ENCODE measurements at places on chromosomes 12 and 14.

DNA sequence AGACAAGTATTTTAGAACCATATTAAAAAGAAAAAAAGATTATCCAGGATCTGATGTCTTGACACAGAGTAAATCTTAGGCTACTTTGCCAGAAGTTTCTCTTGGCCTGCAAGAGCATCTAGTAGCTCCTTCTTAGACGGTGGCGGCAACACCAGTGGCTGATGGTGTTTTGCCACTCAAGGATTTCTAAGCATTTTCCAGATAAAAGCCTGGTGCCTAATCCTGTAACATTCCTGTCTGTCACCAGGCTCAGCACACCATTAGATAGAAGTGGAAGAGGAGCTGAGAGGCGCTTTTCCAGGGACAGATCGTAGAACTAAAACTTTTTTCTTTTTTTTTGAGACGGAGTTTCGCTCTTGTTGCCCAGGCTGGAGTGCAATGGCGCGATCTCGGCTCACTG lies 14.0 kb downstream of the WNT5B start:
- H3K36me3 ChIP-seq = peaks cover 86% of the 10 kb centered on the region
- peaks cover 47% of the 10 kb centered on the region for H3K4me1 ChIP-seq
- H3K27ac ChIP-seq = no peak overlapping the region
- no peak overlapping the region for H3K4me3 ChIP-seq

DNA sequence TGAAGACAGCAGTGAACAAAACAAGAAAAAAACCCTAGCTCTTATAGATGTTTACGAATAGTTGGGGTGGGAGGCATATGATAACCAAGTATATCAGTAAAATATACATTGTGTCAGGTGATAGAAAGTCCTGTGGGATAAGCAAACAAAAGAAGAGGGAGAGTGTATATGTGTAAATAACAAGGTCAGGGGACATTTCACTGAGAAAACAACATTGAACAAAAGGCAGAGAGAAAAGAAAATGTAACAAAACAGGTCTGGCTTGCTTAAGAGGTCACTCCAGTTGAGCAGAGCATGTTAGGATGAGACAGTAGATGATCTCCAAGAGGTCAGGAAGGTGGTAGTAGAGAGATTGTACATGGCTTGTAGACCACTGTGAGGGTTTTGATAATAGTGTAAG lies 304.1 kb downstream of the ACSS3 start:
- no peaks in the 10 kb centered on the region for H3K36me3 ChIP-seq
- no peak overlapping the region for H3K4me3 ChIP-seq

DNA sequence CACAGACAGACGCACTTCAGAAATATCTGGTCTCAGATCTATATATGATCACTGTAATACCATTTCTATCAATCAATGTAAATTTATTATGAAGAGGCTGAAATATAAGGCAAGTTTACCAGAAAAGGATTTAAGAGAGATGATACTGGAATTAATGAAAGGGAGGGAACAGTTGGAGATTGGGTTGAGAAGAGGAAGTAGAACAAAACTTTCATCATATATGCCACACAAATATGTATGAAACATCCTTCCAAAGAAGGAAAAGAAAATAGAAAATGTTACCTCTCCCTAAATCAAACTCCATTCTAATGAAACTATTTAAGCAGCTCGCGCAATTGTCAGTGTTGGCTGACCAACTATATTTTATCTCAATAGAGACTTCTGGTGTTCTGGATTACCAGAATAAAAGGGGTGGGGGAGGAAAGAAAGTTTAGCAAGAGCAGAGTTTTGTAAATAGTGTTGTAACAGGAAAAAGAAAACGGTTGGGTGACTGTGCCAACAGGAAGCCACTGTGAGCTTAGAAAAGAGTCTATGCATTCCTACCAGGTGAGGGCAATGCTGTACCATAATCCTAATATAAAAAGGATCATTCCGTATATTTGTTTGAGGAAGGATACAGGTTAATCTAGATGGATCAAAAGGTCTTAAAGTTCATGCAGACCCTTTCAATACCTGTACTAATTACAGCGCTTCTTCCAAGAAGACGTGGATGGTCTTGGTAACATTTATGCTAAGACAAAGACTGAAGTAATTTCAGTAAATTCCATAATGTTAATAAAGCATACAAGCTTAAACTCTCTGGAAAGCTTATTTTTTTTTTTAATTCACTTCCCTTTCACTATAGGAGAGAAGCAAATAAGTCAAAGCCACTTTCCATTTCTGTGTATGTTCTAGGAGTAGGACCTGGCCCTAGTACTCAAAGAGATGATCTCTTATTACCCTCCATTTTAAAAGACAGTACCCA lies 14.5 kb upstream of the LLPH start:
- H3K4me3 ChIP-seq = no peak overlapping the region
- DNase-seq = no peak
- H3K27me3 ChIP-seq = no peaks in the 10 kb centered on the region

GRCh38 chr14:35261774-35262173 lies 30.4 kb upstream of the PSMA6 start:
- H3K36me3 ChIP-seq = peaks cover 25% of the 10 kb centered on the region
- DNase-seq = no peak
- no peak overlapping the region for H3K27ac ChIP-seq
- H3K4me3 ChIP-seq = no peak overlapping the region
- peaks cover 3% of the 10 kb centered on the region for H3K27me3 ChIP-seq

GRCh38 chr12:67772267-67773169 lies 124.0 kb downstream of the DYRK2 start:
- peaks cover 36% of the 10 kb centered on the region for H3K4me1 ChIP-seq
- H3K36me3 ChIP-seq = peaks cover 4% of the 10 kb centered on the region
- DNase-seq = peak; percentile 52
- H3K4me3 ChIP-seq = peak overlapping the region; percentile 69

DNA sequence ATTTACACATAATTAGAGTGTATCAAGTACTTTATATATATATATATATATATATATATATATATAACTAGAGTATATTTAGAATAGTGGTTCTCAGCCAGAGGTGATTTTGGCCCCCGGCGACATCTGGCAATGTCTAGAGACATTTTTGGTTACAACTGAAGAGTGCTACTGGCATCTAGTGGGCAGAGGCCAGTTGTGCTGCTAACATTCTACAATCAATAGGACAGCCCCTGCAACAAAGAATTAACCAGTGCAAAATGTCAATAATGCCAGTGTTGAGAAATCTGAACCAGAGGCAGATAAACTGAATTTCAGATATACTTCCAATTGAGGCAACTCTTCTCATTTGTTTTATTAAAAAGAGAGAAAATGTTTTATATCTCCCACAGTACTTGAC lies 8.9 kb downstream of the GTF2A1 start:
- H3K27me3 ChIP-seq = no peaks in the 10 kb centered on the region
- no peak for DNase-seq
- peaks cover 87% of the 10 kb centered on the region for H3K36me3 ChIP-seq

- peaks cover 27% of the 10 kb centered on the region for H3K36me3 ChIP-seq
- no peak overlapping the region for H3K4me3 ChIP-seq
- H3K4me1 ChIP-seq = peaks cover 21% of the 10 kb centered on the region
- no peaks in the 10 kb centered on the region for H3K27me3 ChIP-seq
Observed at GRCh38 chr12:32569259-32569658, 109.8 kb upstream of the DNM1L start.

GRCh38 chr12:62776997-62777396 lies 158.0 kb downstream of the PPM1H start:
- peaks cover 4% of the 10 kb centered on the region for H3K4me1 ChIP-seq
- H3K36me3 ChIP-seq = peaks cover 4% of the 10 kb centered on the region
- H3K4me3 ChIP-seq = no peak overlapping the region

DNA sequence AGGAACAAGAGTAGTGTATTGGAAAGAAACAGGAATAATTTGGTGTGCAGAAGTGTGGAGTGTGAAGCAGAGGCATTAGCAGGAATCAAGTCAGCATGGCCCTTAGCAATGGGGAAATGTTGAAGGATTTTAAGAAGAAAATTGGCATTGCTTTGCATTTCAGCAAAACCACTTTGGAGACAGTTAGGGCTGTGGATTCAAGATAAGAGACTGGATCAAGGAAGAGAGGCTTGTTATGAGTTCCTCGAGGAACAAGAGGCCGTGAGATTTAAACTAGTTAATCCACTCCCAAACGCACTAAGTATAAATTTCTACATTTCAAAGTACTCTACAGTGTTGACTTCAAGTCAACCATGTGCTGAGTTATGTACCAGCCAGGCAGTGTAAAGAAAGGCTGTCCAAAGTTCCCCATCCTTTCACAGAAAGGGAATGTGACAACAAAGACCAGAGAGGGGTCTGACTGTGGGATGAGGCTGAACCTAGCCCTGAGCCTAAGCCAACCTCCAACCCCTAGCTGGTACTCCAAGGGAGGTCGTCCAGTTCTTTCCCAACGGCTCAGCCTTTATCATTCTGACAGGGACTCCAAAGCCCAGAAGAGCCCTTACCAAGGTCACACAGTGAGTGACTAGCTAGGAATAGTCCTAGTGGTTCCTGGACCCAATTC lies 91.2 kb upstream of the BMP4 start:
- H3K27ac ChIP-seq = no peak overlapping the region
- no peak overlapping the region for H3K4me3 ChIP-seq
- H3K36me3 ChIP-seq = no peaks in the 10 kb centered on the region

GRCh38 chr12:51906430-51907082 lies 748 bp upstream of the ACVRL1 start:
- peaks cover 3% of the 10 kb centered on the region for H3K36me3 ChIP-seq
- H3K4me3 ChIP-seq = no peak overlapping the region
- H3K27ac ChIP-seq = no peak overlapping the region
- H3K27me3 ChIP-seq = peaks cover 3% of the 10 kb centered on the region
- peaks cover 56% of the 10 kb centered on the region for H3K4me1 ChIP-seq

DNA sequence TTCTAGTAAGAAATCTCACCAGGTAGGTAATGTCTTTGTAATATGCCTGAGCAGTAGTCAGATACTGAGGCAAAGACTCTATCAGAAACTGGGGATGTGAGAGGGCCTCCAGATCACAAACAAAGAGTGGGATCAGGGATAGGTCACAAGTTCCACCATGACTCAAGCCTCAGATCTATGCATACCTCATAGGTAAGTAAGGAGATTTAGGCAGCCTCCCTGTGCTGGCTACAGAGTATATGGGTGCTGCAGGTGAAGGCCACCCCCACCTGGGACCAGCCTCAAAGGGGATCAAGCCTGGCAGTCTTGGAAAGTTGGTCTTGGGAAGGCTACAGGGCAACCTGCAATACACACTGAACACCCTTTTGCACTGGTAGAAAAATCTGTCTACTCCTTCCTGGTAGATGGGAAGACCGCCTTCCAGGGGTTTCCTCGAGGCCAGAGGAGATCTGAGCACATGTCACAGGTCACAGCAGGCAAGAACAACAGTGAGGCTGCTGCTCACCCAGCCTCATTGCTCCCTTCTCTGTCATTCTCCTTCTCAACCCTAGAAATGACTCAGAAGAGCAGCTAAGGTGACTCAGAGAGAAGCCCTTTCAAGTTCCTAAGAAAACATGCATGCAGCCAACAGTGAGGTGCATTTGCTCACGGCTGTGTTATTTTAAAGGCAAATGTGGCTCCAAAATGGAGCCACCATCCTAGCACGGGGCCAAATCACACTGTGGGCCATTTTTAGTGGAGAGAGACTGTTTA lies 143.4 kb upstream of the CDKN3 start:
- peaks cover 4% of the 10 kb centered on the region for H3K27me3 ChIP-seq
- DNase-seq = no peak
- H3K4me1 ChIP-seq = peaks cover 22% of the 10 kb centered on the region

DNA sequence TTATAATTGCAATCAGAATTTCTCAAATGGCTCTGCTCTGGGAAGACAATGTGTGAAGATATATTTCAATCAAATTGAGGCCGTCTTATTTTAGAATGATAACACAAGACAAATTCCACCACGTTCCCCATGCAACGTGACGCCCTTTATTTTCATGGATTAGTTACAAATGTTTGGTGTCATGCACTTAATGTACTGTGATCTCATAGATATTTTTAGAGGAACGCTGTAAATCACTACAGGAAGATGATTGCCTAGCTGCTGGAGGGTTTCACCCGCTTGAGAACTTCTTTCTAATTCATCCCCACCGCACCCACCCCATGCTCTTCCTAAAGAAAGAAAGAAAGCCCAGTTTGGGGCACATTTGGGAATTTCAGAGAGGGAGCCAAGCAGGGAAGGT lies 117.2 kb downstream of the PLXNC1 start:
- peaks cover 50% of the 10 kb centered on the region for H3K4me1 ChIP-seq
- no peaks in the 10 kb centered on the region for H3K36me3 ChIP-seq
- no peak overlapping the region for H3K4me3 ChIP-seq
- peaks cover 8% of the 10 kb centered on the region for H3K27me3 ChIP-seq

GRCh38 chr12:113439606-113440030 lies 17.4 kb downstream of the SDSL start:
- H3K36me3 ChIP-seq = no peaks in the 10 kb centered on the region
- H3K4me1 ChIP-seq = peaks cover 6% of the 10 kb centered on the region
- no peak overlapping the region for H3K27ac ChIP-seq
- H3K4me3 ChIP-seq = no peak overlapping the region

DNA sequence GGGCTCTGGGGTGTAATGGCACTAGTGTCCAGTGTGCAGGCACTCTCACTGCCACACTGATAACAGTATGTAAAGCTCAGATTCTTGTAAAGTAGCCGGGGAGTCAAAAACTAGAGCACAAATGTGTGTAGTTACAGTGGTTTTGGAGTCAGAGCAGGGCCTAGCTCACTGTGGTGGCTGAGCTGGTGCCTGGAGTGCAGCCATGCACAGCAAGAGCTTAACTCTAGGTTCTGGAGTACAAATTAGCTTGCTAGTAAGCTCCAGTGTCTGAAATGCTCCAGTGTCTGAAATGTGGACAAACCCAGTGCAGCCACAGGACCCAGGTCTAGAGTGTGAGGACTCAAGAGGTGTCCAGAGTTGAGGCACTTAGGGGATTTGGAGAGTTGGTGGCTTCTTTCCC lies 149.2 kb downstream of the MSRB3 start:
- peaks cover 38% of the 10 kb centered on the region for H3K4me1 ChIP-seq
- no peak overlapping the region for H3K27ac ChIP-seq
- DNase-seq = no peak
- H3K27me3 ChIP-seq = no peaks in the 10 kb centered on the region

DNA sequence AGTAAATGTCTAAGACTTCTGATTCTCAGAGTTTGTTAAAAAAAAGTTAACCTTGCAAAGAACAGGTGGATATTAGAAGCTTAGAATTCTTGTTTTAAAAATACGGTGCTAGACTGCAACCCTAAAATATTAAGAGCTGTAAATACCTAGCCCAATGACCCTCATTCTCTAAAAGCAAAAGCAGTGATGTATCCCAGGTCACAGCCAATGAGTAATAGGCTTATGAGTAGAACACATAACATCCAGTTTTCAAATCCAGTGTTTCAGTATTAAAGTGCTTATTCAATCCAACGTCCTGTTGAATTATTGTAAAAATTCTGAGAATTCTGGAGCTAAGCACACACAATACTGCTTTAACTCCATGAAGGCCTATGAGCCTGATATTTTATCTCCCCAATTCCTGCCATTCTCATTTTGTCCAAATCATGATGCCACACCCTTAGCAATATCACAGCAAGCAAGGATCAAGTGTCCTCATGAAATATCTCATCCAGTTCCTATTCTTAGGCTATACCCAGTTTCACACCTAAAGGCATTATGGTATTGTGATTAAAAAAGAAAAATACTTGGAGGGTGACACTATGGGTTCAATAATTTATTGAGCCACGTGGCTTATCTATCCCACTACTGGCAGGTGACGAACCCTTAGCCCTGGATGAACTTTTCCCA lies 15.3 kb upstream of the ARID4A start:
- peaks cover 4% of the 10 kb centered on the region for H3K27me3 ChIP-seq
- peaks cover 9% of the 10 kb centered on the region for H3K4me1 ChIP-seq
- no peak overlapping the region for H3K27ac ChIP-seq
- H3K36me3 ChIP-seq = peaks cover 90% of the 10 kb centered on the region

Measured in nephron progenitor cell (in vitro differentiated cells).